ENCODE measurements at places on chromosomes 6 and 20.

DNA sequence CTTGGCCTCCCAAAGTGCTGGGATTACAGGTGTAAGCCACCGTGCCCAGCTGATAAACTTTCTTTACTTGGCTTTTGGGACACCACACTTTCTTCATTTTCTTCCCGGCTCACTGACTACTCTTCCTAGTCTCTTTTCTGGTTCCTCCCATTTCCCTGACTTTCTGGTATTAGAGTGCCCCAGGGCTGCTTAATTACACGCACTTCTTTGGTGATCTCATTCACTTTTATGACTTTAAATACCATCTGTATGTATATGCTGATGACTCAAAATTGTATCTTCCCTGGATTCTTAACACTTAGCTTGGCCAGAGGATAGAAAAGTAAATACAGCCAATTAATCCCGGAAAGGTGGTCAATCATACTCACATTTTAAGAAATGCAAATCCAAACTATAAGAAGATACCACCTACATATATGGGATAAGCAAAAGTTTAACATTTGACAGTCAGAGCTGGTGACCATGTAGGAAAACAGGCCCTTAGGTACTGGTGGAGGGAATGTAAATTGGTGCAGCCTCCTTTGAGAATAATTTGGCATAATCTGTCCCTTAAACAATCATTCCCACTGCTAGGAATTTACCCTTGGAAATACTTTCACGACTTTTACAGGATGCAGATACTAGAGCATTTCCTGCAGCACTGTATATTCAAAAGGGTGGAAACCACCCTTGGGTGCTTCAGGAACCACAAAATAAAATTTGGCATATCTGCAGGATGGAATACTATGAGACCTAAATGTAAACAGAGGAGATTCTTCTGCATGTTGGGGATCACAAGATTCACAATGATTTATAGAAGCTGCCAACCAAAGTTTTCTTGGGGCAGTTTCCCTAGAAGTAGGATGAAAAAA, 9.4 kb upstream of the NANP start:
- peak; percentile 73 for DNase-seq

DNA sequence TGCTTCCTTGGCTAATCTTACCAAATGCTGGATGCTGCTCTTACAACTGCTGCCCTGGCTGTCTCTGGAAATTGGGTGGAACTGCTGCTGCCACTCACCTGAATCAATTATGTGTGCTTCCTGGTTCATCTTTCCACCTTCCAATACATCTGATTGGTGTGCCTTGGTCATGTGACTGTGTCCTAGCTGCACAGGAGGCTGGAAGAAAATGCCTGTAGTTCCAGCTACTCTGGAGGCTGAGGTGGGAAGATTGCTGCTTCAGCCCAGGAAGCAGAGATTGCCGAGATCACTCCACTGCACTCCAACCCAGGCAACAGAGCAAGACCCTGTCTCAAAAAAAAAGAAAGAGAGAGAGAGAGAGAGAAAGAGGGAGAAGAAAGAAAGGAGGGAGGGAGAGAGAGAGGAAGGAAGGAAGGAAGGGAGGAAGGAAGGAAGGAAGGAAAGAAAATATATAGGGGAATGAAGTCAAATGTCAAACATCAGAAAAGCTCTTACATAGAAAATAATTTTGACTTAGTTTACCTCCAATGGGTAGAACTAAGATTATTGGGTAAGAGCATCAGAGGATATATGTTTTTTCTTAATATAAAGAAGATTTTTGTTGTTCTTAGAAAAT, 14.1 kb upstream of the PPARD start:
- no peak for DNase-seq

- no peak for DNase-seq
Observed at GRCh38 chr6:160174681-160175080, 53.1 kb downstream of the SLC22A1 start.

GRCh38 chr6:103675807-103676406, 1183.8 kb downstream of the HACE1 start:
- DNase-seq: no peak

Data from HCEC 1CT (cell line).